ENCODE measurements at places on chromosomes 16 and 17. TPM values are rescaled to one million over a fixed set of nuclear protein-coding genes. Genes with fewer than 3 reads are reported as not detected.
A peak's percentile ranks its signal among the peaks of the same experiment; 100 is the strongest.

- no peak for DNase-seq
Measured at GRCh38 chr16:6932871-6933385, 399.7 kb upstream of the RBFOX1 start.

- peak; percentile 20 for DNase-seq
Measured at GRCh38 chr16:49158029-49158642, 123.5 kb downstream of the CBLN1 start.

DNA sequence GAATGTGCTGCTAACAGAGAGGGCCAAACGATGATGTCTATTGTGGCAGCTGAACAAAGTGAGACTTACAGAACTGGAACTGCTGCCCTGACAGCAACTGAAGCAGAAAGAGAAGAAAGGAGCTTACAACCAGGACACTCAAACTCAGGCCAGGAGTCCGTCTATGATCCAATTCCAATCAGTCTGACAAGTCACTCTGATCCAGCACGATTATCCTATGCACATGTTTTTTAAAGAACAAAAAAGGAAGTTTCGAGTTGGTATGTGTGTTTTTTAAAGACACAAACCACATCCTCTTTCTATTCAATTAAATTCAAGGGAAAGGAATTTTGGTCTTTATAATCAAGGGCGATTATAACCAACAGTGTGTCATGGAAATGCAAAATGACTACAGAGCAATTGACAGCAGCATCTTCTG, 42.4 kb upstream of the MTMR4 start:
- DNase-seq = no peak

GRCh38 chr16:88088161-88088581, 136.9 kb downstream of the BANP start:
- no peak for DNase-seq

- DNase-seq = peak; percentile 44
Measured at GRCh38 chr17:76473541-76473985, 6.2 kb downstream of the AANAT start.

DNA sequence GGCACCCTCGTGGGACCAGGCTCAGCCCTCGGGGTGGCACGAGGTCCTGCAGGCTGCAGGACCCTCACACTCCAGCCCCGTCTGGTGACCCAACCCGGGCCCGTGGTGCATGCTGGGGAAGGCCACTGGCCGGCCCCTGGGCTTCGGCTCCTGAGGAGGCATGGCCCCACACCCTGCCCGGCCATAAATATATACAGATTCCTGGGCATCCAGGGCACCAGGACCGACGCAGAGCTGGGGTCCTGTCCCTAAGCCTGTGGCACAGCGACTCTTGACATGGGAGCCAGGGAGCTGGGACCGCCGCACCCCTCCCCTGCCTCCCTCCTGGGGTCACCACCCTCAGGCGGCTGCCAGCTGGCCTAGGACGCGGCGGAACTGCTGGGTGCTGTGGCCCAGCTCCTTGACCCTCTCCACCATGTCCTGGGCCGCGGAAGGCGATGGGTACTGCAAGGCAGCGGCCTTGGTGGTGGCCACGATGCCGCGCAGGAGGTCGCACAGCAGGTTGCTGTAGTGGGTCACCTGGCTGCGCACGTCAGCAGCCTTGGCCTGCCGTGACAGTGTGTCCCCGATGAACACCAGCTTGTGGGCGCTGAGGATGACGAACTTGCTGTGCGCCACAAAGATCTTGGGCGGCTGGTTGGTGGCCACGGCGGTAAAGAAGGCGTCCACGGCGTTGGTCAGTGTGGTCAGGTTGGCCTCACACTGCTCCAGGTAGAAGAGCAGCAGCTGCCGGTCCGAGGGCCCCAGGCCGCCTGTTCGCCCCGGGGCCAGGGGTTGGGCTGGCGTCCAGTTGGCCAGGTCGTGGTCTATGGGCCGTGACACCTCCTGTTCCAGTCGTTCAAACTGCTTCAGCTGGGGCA, 10.6 kb downstream of the CTRB1 start:
- no peak for DNase-seq

DNA sequence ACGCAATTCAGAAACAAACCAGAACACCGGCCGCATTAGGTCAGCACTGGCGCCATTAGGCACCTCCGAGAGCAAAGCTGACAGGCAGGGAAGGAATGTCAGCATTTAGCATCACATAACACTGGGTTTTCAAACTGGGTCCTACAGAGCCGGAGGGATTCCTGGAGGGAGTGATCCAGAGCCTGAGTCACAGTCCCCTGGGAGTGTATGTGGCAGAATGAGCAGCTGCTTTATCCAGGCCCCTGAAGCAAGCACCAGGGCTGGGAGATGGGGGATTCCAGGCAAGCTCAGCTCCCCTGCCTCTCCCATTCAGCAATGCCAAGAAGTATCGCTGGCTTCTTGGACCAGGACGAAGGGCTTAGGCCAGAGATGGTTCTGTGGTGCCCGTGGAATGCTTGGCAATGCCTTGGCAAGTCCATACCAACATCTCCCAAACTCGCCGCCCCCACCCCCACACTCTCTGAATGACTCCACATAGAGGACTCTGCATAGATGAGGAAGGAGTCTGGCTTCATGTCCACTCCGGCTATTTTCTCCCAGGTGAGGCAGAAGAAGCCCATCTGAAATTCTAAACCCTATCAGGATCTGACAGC, 20.4 kb downstream of the GAS7 start:
- DNase-seq = no peak

Gene ACSM2A
- under 0.01 TPM for total RNA-seq

GRCh38 chr17:37592291-37592690, 16.9 kb downstream of the SYNRG start:
- DNase-seq = no peak

GRCh38 chr16:84132527-84133285, 12.3 kb downstream of the HSDL1 start:
- no peak for DNase-seq

Gene PMFBP1
- total RNA-seq = not detected

DNA sequence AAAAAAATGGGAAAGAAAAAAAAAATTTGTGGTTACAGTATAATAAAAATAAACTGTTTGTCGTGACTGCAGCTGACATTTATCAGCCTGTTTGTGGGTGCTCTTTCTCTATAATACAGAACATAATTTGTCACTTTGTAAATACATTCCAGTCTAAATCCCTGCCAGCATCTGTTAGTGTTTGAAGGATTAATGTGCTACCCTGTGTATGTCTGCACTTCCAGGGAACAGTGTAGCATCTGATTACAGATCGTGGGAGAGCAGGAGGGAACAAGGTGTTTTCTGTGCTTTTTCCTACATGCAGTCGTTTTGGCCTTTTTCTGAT, 265.1 kb downstream of the WWOX start:
- DNase-seq = no peak

- peak; percentile 97 for DNase-seq
Measured at GRCh38 chr16:68244903-68245853, at the start of gene PLA2G15. TSS of gene PLA2G15 (plus strand) at chr16:68245373. CDS start at chr16:68245427, 54 bp downstream.

Gene AOC3
- total RNA-seq = 0.51 TPM

Gene MLYCD
- 5.6 TPM for total RNA-seq

- DNase-seq = no peak
Measured at GRCh38 chr16:15573274-15573895, 69.6 kb downstream of the MARF1 start.

DNA sequence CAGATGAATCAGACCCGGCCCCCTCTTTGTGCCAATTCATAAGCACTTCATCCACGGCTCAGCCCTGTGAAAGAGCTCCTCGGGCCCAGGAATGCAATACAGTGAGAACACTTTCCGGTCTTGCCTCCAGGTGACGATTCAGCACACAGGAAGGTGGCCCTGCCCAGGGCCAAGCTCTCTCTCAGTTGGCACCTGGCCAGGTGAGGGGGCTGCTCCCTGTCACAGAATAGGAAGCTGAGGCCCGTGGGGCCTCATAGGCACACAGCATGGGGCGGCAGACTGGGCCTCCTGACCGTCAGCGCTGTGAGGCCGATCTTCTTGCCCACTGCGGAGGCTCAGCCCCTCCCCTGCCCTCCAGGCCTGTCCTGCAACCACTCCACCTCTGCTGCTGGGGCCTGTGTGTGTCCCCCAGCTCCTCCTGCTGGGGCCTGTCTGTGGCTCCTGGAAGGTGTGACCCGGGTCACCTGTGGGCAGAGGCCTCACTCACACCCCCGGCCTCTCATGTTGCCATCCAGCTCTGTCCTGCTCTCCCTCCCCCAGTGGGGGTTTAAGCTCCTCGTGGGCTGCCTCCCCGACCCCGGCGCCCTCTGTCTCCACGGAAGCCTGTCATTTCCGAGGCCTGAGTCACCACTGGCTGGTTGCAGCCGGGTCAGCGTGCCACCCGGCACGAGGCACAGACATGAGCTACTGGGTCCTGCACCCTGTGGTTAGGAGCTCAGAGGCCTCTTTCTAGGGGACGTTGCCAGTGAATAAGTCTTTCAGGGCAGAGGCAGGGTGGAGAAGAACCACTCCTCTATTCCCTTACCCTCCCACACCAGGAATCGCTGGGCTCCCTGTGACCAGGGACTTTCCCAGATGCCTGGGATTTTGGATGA, 114.4 kb downstream of the SEC14L1 start:
- DNase-seq = peak; percentile 25

Gene KRTAP1-5
- not detected for total RNA-seq

DNA sequence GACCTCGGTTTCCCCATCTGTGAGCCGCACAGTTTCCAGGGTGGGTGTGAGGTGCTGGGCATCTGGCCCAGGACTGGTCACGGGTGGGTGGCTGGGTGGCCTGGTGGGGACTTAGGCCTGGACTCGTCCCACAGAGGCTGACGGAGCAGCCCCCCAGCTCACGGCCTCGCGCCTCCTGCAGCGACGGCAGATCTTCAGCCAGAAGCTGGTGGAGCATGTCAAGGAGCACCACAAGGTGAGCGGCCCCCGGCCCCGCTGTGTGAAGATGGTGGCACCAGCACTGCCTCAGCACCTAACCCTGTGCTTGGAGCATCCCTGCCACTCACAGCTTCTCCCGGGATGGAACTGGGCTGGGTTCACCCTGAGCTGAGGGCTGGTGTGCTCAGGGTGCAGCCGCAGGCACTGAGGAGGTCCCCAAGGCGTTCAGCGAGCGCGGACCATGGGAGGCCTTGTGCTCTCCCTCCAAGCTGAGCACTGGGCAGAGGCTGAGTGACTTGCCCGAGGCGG, 2.4 kb downstream of the CDT1 start:
- DNase-seq = no peak

DNA sequence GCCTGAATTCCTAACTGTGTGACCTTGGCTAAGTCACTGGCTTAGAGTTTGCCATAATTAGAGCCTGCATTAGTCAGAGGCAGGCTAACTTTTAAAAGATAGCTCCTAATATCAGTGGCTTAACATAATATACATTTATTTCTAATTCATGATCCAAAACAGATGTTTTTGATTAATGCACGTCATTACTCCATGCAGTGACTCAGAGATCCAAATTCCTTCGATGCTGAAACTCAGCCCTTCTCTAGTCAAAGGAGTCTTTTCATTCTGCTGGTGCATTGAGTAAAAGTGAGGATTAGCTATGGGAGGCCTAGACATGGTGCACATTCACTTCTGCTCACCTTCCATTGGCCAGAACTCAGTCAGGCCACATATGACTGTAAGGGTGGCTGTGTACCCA, 49.8 kb downstream of the IRX3 start:
- DNase-seq = no peak

- no peak for DNase-seq
Measured at GRCh38 chr17:56947741-56948140, 13.1 kb downstream of the COIL start.

- DNase-seq = no peak
Measured at GRCh38 chr16:65410801-65411200, 288.9 kb upstream of the CDH11 start.

DNA sequence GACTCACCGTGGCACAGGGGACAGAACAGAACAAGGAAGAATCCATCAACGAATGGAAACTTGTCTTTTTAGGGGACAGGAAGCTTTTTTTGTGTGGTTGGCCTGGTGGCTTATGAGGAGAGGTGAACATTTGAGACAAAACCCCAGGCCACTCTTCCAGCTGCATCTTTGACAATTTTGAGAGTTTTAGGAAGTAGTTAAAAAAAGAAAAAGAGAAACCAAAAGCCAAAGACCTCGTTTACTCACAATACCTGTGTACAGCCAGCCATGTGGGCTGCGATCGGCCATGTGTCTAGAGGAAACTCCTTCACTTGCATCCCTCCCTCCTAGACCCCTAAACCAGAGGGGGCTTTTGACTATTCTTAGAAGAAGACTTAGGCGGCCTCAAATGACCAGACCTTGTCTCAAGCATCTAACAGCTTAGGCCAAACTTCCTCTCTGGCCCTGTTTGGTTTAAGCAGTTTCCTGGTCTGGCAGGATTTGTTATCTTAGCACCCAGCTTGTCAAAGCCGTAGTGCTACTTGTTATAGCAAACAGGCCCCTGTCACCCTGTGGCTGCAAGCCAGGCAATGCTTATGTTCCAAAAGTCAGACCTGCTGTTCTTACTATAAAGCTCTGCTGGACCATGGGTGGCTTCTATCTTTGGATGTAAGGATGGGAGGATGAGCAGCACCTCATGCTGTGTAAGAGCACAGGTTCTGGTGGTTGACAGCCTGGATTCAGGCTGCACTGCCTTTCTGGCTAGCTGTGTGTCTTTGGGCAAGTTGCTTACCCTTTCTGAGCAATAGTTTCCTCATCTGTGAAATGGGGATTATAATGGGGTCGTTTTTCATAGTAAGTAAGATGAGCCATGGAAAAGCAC, 17.7 kb downstream of the KSR1 start:
- peak; percentile 77 for DNase-seq

- no peak for DNase-seq
Measured at GRCh38 chr17:77958716-77959125, 218 bp downstream of the TNRC6C start.

Gene EEF2K
- 59.6 TPM for total RNA-seq

Gene HOXB8
- 4.1 TPM for total RNA-seq

Gene KRT9
- not detected for total RNA-seq

GRCh38 chr16:66044089-66044488, 322.4 kb upstream of the CDH5 start:
- no peak for DNase-seq

- no peak for DNase-seq
Measured at GRCh38 chr17:6474906-6475305, 30.7 kb downstream of the PIMREG start.

- no peak for DNase-seq
Measured at GRCh38 chr16:520847-521246, 6.7 kb upstream of the CAPN15 start.

DNA sequence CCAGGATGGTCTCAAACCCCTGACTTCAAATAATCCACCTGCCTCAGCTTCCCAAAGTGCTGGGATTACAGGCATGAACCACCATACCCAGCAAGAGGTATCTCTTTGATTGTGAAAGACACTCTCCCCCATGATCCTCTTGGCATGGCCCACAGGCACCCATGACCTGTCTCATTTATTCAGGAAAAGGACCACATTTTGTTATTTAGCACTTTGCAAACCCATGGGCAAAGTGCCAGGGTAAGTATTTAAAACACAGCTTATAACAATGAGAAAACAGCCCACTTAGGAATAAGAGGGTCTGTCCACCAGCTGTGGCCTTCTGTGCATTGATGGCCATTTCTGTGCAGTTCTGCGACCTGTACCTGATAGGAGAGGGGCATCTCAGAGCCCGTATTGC, 12.8 kb upstream of the AKTIP start:
- DNase-seq = peak; percentile 54

DNA sequence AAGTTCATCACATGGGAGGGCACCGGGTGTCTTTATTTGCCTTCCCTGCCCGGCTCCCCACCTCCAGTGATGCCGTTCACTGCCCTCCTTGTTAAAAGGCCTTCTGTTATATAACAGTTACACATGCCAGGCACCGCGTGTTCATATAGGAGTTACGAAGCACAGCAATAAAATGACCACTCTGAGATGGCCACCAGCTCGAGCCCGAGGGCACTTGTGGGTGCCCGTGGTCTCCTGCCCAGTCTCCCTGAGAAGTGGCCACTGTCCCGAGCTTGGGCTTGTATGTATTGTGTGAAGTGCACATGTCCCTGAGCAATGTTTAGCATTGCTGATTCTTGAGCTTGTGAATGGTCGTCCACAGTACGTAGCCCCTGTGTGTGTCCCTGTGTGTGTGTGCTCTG, 355.6 kb downstream of the SEC14L1 start:
- no peak for DNase-seq

Gene PDK2
- 20.8 TPM for total RNA-seq

Gene HAP1
- 0.23 TPM for total RNA-seq

Data from dermis blood vessel endothelial cell (primary cell).